ENCODE measurements at places on chromosomes 1 and 21.
A peak's percentile ranks its signal among the peaks of the same experiment; 100 is the strongest.

- DNase-seq, result no peak
Measured at GRCh38 chr1:46012236-46012635, 120.2 kb downstream of the PIK3R3 start.

GRCh38 chr1:87136607-87137341 is 191.9 kb upstream of the LMO4 start:
- no peak for DNase-seq

- no peak for DNase-seq
Measured at GRCh38 chr1:59079434-59080140, 217.3 kb upstream of the FGGY start.

- no peak for DNase-seq
Measured at GRCh38 chr21:39869141-39869818, 2.0 kb downstream of the PCP4 start.

DNA sequence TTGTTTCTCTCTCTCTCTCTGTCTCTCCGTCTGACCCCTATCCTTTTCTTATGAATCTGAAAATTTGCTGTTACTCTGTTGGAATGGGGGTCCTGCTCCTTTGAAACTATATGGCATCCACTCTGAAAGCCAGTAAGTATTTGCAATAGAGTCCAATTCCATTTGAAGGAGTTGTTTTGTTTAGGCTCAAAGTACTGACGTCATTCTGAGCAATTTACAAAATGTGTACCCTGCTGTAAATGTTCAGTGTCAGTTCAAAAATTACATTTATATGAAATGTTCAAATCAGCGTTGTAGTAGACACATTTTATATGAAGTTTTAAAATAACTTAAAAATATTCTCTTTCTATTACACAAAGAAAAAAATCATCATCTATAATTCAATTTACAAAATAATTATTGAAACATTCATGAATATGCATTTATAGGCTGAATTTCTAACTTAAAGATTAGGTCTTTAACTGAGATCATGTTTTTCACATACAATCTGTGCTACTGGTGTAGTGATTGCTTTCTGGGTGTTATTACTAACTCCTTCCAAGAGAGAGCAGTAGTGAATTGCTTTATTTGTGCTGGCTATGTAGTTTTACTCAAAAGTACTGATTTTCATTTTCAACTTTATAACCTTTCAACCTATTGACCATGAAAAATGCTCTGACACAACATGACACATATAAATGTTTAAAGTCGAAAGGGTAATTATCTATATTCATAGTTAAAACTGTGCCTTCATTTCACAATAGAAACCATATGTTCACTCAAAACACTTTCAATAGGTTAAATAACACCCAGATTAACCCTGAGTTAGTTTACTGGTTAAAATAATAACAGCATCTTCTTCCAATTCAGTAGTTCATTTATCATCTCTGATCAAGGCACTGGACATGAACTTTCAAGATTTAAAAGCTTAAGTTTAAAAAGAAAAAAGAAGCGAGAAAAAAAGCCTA is 253.1 kb upstream of the ADGRL4 start:
- no peak for DNase-seq

DNA sequence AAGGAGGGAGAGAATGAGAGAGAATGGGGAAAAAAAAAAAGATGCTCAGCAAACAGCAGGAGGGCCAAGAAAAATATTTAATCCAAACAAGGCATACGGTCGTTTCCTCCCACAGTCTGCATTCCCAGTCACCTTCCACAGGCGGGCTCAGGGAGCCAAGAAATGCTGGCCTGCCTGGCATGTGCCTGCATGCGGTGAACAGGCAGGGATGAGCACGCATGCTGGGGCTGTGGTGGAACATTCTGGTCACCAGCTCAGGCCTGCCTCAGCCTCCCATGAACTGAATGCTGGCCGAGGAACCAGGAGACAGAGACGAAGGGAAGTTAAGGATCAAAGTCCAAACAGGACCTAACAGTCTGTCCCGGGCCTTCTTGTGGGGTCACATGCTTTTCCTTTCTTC is 335.3 kb downstream of the ASTN1 start:
- no peak for DNase-seq

DNA sequence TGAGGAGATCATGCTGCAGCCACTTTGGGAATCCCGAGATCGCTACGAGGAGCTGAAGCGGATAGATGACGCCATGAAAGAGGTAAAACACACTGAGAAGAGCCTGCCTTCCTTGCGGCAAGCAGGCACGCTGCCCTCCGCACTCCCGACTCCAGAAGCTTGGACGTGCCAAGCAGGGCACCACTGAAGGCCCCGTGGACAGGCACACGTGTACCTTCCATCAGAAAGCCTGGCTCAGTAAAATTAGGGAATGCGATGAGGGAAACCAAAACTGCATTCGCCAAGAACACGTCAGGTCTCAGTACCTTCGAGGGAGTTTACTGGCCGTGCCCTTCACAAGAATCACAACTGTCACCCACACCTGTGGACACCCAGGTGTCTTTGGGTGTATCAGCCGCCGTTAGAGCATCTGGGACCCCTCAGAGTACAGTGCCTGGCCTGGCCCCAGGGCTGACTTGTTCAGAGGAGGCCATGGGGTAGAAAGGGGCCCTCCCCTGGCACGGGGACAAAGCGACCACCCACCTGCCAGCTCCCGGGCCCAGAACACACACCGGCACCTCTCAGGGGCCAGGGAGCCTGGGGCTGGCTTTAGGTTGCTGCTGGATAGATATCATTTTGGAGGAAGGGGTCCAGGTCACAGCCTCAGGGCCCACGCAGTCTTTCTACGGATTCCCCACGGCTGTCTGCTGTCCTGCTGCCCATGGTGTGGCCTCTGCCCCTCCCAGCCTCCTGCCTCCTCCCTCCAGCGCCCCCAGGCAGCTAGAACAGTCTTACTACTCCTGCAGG is 108.4 kb downstream of the WDR4 start:
- DNase-seq, result no peak

- no peak for DNase-seq
Measured at GRCh38 chr1:158100498-158100897, 80.2 kb upstream of the CD1D start.

GRCh38 chr21:42061195-42061985 is 9.7 kb upstream of the UMODL1 start:
- peak; percentile 41 for DNase-seq
